ENCODE measurements at places on chromosomes 11 and 22.

DNA sequence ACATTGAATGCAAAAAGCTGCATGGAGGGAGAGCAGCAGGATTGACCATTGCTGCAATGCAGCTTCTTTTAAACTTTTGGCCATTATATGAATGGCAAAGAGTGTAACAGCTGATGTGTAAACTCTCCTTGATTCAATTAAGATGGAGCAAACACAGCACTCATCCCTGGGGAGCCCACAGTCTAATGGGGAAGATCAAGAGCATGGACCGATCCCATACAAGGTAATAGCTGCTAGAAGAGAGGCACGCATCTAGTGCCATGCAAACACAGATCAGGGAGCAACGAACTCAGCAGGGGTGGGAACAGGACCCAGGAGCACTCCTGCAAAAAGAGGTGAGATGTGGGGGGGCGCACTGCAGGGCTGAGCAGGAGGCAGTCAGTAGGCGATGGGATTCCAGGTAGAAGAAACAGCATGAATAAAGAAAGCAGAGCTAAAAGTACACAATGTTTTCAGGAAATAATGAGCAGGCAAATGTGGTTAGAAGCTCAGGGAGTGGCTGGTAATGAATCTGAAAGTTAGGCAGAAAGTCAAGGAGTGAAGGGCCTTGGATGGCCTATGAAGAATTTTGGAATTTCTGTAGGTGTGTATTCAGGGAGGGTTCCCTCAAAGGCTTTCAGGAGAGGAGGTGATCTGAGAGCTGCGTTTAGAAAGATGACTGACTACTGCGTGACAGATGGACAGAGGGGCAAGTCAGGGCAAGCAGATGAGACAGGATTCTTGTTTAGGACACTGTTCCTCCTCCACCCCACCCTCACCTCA, 17.2 kb upstream of the BMAL1 start:
- no peak for DNase-seq

DNA sequence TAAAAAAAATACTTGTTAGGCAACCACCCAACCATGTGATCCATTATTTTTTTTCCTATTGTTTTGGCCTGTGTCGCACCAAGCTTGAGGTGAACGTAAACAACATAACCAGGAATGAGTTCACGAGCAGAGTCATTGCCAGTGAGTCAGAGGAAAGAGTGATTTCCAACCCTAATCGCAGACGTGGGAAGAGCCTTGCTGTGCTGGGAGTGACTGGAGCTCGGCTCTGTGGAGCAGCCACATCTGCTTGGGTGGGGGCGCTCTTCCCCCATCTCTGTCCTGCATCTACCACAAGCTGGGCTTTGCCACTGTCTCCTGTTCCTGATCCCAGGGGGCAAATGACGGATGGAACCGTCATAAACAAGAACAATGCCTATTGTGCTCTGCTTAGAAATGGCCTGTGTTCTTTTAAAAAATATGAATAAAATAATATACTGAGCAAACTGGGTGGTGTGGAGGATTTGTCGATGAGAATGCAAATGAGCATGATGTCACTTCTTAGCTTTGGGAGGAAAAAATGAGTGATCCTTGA, 210.0 kb downstream of the KIRREL3 start:
- no peak for DNase-seq

DNA sequence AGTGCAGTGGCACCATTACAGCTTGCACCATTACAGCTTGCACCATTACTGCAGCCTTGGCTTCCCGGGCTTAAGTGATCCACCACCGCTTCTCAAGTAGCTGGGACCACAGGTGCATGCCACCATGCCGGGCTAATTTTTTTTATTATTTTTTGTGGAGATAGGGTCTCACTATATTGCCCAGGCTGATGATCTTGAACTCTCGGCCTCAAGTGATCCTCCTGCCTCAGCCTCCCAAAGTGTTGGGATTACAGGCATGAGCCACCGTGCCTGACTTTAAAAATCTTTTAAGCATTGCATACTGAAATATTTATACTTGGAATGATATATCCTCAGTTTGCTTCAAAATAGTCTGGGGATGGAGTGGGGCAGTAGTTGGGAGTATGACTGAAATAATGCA, 10.4 kb downstream of the PAFAH1B2 start:
- no peak for DNase-seq

GRCh38 chr11:131404010-131404409, 33.6 kb downstream of the NTM start:
- DNase-seq, result no peak

DNA sequence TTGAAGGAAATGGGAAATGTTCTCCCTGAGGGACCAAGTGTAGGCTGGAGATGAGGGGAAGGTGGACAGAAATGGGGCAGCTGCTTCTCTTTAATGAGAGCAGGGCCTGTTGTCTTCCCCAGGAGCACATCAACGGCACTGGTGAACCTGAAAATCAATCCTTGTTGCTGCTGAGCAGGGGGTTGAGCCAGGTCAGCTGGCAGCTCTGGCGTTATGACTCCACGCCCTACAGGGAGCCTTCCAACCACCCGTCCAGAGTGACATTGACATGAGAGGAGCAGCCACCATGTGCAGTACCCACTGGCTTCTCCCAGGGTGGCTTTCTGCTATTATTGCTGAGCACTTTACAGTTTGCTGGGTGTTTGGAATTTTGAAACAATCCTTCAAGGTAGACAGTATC, 116.9 kb upstream of the LDLRAD3 start:
- DNase-seq, result no peak

DNA sequence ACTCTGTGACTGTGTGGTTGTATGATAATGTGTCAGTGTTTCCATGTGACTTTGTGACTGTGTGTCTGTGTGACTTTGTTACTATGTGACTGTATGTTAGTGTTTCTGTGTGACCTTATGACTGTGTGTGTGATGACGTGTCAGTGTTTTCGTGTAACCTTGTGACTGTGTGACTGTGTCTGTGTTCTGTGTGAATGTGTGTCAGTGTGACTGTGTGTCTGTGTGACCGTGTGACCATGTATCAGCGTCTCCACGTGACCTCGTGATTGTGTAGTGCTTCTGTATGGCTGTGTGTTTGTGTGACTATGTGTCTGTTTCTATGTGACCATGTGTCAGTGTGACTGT, 9.5 kb upstream of the PKNOX2 start:
- no peak for DNase-seq

DNA sequence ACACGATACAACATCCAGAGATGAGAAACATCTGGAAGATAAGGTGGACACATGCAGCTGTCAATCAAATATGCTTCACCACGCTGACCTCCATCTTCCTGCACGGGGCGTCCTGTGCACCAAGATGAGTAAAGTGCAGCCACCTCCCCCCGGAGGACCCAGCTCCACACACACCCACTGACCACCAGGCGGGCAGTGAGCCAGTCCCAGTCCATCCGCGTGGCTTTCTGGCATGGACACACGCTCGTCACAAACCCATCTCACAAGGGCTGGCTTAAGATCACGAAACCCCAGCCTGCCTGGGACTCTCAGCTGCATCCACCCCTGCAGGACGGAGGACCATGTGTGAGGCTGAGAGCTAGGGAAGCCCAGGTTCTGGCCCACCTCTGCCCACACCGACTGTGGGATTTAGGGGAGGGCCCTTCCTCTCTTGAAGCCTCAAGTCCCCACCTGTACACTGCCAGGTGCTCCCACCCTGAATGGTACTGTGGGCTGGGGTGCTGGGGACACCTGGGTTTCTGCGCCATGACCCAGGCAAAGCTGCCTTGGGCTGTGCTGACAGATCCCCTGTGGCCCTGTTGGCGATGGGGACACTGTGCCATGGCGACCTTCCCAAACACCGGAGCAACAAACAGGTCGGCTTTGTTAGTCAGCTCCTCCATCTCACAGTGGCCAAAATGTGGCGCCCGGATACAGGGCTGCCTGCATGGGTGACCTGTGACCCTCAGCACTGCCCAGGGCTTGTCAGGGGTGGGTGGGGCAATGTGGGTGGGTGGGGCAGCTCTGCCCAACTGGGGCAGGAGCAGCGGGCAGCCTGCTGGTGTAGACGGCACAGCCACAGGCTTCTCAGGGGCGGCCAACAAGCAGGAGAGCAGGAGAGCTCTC, 629.0 kb downstream of the TBC1D22A start:
- no peak for DNase-seq

DNA sequence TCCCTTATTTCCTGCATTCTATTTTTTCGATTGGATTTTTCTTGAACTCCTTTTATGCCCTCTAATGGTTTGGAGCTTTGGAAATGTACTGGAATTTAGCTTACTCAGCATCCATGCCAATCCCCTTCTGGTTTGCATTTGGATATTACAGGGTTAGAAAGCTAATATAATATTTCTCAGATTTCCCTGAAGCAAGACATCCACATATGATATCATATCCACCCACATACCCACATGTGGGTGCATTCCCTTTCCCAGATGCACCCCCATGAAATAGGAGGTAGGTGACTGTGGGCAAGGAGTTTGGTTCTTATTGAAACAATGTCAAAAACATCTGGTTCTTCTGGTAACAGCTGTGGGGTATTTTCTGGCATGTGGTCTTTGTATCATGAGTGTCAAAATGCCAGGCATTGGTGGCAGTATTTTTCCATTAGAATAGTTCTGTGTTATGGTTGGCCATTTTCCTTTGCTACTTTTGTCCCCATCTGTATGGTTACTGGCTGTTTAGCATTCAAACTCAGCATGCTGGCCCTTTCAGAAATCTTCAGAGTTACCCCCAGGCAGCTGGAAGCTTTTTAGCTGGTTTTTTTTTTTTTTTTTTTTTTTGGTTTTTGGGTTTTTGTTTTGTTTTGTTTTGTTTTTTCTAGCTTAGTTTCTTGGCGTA, 32.7 kb upstream of the DDX10 start:
- DNase-seq, result no peak
